ENCODE measurements at places on chromosomes 6 and 20.

- no peak for DNase-seq
- no peaks in the 10 kb centered on the region for H3K27me3 ChIP-seq
- no peak overlapping the region for H3K27ac ChIP-seq
- H3K4me1 ChIP-seq, result peaks cover 8% of the 10 kb centered on the region
These were observed 157.9 kb downstream of the KIF16B start for GRCh38 chr20:16415071-16416053.

GRCh38 chr20:4411744-4412143 is 310.0 kb upstream of the PRND start:
- H3K4me3 ChIP-seq, result no peak overlapping the region
- no peaks in the 10 kb centered on the region for H3K4me1 ChIP-seq
- no peaks in the 10 kb centered on the region for H3K27me3 ChIP-seq
- H3K27ac ChIP-seq, result no peak overlapping the region
- DNase-seq, result no peak

- no peaks in the 10 kb centered on the region for H3K4me1 ChIP-seq
- H3K4me3 ChIP-seq, result no peak overlapping the region
- no peaks in the 10 kb centered on the region for H3K36me3 ChIP-seq
- no peak overlapping the region for H3K27ac ChIP-seq
These were observed 748.2 kb upstream of the ADGRB3 start for GRCh38 chr6:67886840-67887292.

DNA sequence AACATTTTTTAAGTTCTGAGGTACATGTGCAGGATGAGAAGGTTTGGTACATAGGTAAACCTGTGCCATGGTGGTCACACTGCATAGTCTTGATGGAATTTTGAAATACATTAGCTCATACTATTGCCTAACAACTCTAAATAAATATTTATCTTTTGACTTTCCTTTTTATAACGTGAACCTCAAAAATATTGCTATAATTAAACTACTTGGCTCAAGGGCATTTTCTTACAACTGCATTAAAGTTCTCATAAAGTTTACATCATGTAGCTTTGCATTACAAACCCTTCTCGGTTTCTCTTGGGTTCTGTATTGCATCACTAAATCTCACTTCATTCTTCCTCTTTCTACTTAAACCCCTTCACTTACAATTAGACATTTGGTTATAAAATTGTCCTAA is 636.0 kb upstream of the PTCHD4 start:
- H3K4me3 ChIP-seq, result no peak overlapping the region
- no peak overlapping the region for H3K27ac ChIP-seq
- DNase-seq, result peak; percentile 72
- H3K4me1 ChIP-seq, result peaks cover 18% of the 10 kb centered on the region
- no peaks in the 10 kb centered on the region for H3K36me3 ChIP-seq
- H3K27me3 ChIP-seq, result no peaks in the 10 kb centered on the region

DNA sequence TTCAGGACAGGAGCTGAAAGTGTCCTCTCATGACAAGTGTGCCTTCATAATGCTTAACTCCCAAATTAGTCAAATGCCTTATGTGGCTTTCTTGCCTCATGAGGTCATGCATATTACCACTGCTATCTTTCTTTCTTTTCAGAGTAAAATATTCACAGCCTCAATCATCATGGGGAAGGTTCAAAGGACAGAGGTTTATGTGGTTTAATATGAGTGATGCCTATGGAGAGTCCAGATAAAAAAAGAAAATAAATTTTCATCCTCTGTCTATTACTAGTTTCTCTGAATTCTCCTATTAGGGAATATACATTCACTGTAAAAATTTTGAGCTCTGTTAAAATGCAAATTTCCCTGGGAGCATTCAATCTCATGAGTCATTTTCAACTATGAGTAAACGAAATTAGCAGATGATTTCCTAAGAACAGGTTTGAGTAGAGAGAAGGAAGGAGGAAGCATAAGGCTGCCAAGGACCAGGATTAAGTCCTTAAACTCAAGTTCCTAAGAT is 396.9 kb upstream of the ADGRB3 start:
- H3K27me3 ChIP-seq, result no peaks in the 10 kb centered on the region
- H3K27ac ChIP-seq, result peak overlapping the region; percentile 72
- H3K36me3 ChIP-seq, result no peaks in the 10 kb centered on the region
- peak; percentile 47 for DNase-seq
- peaks cover 26% of the 10 kb centered on the region for H3K4me1 ChIP-seq

GRCh38 chr6:21201637-21202350 is 391.8 kb upstream of the SOX4 start:
- no peak for DNase-seq
- no peaks in the 10 kb centered on the region for H3K27me3 ChIP-seq
- no peak overlapping the region for H3K4me3 ChIP-seq
- H3K4me1 ChIP-seq, result no peaks in the 10 kb centered on the region
- peaks cover 6% of the 10 kb centered on the region for H3K36me3 ChIP-seq
- no peak overlapping the region for H3K27ac ChIP-seq

DNA sequence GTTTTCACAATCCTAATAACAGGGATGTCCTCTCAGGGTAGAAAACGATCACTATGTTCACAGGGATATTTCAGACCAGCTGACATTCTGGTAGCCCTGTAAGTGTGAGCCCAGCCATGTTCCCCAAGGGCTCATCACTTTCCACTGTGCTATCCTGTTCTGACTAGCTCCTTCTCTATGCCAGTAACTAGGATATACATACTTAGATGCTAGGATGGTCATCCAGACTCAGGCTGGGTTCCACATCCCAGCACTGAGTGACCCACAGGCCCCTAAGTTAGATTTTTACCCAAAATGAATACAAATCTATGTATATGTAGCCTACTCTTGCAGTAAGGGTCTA is 83.0 kb downstream of the CD164 start:
- no peaks in the 10 kb centered on the region for H3K27me3 ChIP-seq
- H3K4me3 ChIP-seq, result no peak overlapping the region
- H3K36me3 ChIP-seq, result no peaks in the 10 kb centered on the region
- H3K4me1 ChIP-seq, result no peaks in the 10 kb centered on the region
- DNase-seq, result no peak

- no peak for DNase-seq
- H3K27ac ChIP-seq, result no peak overlapping the region
- H3K4me1 ChIP-seq, result peaks cover 4% of the 10 kb centered on the region
- H3K27me3 ChIP-seq, result no peaks in the 10 kb centered on the region
These were observed 118.0 kb downstream of the OPRM1 start for GRCh38 chr6:154157082-154157481.

- H3K27me3 ChIP-seq, result peaks cover 51% of the 10 kb centered on the region
- peak overlapping the region; percentile 31 for H3K4me3 ChIP-seq
- H3K27ac ChIP-seq, result no peak overlapping the region
- no peaks in the 10 kb centered on the region for H3K36me3 ChIP-seq
These were observed 3.8 kb downstream of the MTCL3 start for GRCh38 chr6:127515234-127515793.

GRCh38 chr20:52012079-52012478 is 179.5 kb downstream of the ZFP64 start:
- H3K27ac ChIP-seq, result no peak overlapping the region
- DNase-seq, result no peak
- H3K36me3 ChIP-seq, result peaks cover 10% of the 10 kb centered on the region
- H3K4me3 ChIP-seq, result no peak overlapping the region
- H3K4me1 ChIP-seq, result no peaks in the 10 kb centered on the region

GRCh38 chr6:44224029-44224964 is 902 bp downstream of the SLC29A1 start:
- no peak for DNase-seq
- peaks cover 53% of the 10 kb centered on the region for H3K4me1 ChIP-seq
- H3K27me3 ChIP-seq, result no peaks in the 10 kb centered on the region
- peak overlapping the region; percentile 19 for H3K27ac ChIP-seq
- H3K36me3 ChIP-seq, result no peaks in the 10 kb centered on the region

DNA sequence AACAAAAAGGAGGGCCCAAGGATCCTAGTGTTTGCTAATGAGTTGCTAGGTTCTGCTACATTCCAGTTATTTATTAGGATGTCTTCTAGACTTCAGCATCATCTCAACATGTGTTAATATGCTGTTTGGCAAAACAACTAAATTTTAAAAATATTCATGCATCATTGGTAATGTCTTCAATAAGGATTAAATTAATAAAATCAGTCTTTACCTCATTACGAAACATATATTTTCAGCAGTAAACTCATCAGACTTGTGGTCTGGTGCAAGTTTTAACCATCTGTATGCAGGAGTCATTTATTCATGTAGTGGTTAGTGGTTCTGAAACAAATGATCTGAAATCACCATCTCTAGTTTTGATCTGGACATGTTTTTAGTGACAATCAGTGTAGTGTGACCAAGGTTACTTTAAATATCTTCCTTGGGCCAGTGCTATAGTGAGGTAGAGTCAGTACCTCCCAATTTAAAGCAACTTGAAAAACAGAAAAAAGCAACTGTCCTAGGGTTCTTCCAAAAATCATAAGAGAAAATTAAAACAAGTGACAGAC is 85.0 kb upstream of the KCNK16 start:
- H3K27me3 ChIP-seq, result no peaks in the 10 kb centered on the region
- peaks cover 7% of the 10 kb centered on the region for H3K4me1 ChIP-seq
- H3K36me3 ChIP-seq, result no peaks in the 10 kb centered on the region
- no peak for DNase-seq
- no peak overlapping the region for H3K4me3 ChIP-seq
- H3K27ac ChIP-seq, result no peak overlapping the region

GRCh38 chr6:161136655-161137054 is 137.2 kb downstream of the AGPAT4 start:
- peaks cover 4% of the 10 kb centered on the region for H3K36me3 ChIP-seq
- no peak overlapping the region for H3K4me3 ChIP-seq
- no peaks in the 10 kb centered on the region for H3K27me3 ChIP-seq

- H3K4me3 ChIP-seq, result no peak overlapping the region
- no peak for DNase-seq
- H3K27ac ChIP-seq, result no peak overlapping the region
- peaks cover 12% of the 10 kb centered on the region for H3K4me1 ChIP-seq
- peaks cover 4% of the 10 kb centered on the region for H3K36me3 ChIP-seq
- peaks cover 70% of the 10 kb centered on the region for H3K27me3 ChIP-seq
These were observed 37.3 kb downstream of the PREX1 start for GRCh38 chr20:48790473-48791003.

DNA sequence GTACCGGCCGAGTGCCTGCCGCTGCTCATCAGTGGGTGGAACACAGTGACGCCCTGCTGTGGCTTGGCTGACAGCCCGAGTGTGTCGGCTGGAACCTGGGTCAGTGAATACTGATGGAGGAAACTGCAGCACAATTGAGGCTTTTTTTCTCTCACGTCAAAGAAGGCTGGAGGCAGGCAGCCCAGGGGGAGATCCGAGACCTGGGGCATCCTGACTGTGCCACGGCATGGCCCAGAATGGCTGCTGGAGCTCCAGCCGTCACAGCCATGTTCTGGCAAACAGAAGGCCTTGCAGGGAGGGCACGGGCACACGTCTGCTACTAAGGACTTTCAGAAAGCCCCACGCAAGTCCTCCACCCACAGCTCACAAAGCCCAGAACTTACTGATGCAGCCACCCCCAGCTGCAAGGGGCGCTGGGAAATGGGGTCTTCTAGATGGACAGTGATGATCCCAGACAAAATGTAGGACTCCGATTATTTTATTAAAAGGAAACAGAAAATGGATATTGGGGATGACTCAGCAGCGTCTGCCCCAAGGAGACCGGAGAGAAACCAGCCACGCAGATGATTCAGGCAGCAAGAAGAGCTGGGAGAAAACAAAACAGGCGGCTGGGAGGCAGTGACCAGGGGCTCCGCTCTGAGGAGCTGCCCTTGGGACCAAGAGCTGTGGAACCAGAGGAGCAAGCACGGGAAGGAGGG is 140.0 kb downstream of the TAF4 start:
- no peak overlapping the region for H3K27ac ChIP-seq
- H3K4me1 ChIP-seq, result peaks cover 9% of the 10 kb centered on the region
- peak; percentile 72 for DNase-seq
- no peaks in the 10 kb centered on the region for H3K36me3 ChIP-seq
- H3K4me3 ChIP-seq, result peak overlapping the region; percentile 41
- no peaks in the 10 kb centered on the region for H3K27me3 ChIP-seq

DNA sequence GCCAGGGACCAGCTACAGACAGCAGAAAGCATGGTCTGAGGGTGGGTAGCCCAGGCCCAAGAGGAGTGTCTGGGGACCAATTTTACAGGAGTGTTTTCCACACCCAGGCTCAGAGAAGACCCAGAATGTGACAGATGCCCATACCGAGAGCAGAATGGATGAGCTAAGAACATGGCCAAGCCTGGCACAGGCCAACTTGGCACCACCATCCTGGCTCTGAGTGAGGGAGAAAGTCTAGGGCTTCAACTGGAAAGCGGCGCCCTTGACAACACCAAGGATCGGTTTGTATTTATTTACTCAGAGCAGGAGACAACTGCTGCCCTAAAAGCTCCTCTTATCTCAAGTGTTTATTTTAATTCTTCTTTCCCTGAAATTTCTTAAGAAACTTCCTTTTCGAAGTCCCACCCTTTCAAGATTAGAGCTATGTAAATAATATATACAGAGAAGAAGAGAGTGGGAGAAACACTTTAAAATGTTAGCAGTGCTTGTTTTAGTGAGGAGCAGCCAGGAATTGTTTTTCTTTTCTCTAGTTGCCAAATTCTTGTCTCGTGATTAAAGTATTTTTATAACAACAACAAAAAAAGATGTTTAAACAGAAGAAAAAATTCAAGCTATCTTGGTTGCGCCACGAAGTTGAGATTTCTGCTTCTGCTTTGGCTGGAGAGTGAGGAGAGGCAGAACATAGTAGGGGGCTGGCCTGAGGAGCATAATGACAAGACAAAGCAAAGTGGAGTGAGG is 16.2 kb downstream of the TNXB start:
- H3K4me3 ChIP-seq, result no peak overlapping the region
- H3K27ac ChIP-seq, result no peak overlapping the region
- H3K36me3 ChIP-seq, result peaks cover 4% of the 10 kb centered on the region
- H3K27me3 ChIP-seq, result peaks cover 51% of the 10 kb centered on the region
- DNase-seq, result no peak
- H3K4me1 ChIP-seq, result peaks cover 16% of the 10 kb centered on the region

- H3K36me3 ChIP-seq, result peaks cover 50% of the 10 kb centered on the region
- no peak overlapping the region for H3K4me3 ChIP-seq
- peaks cover 18% of the 10 kb centered on the region for H3K4me1 ChIP-seq
- DNase-seq, result no peak
- no peak overlapping the region for H3K27ac ChIP-seq
- H3K27me3 ChIP-seq, result no peaks in the 10 kb centered on the region
These were observed 20.8 kb downstream of the RRBP1 start for GRCh38 chr20:17661121-17661744.

GRCh38 chr6:158767709-158768108 is 51.5 kb downstream of the EZR start:
- peaks cover 90% of the 10 kb centered on the region for H3K36me3 ChIP-seq
- H3K4me1 ChIP-seq, result peaks cover 1% of the 10 kb centered on the region
- H3K27ac ChIP-seq, result peak overlapping the region; percentile 73
- H3K27me3 ChIP-seq, result no peaks in the 10 kb centered on the region

- no peaks in the 10 kb centered on the region for H3K27me3 ChIP-seq
- H3K4me3 ChIP-seq, result no peak overlapping the region
These were observed 65.0 kb upstream of the PCSK2 start for GRCh38 chr20:17161673-17162481.
